ENCODE measurements at places on chromosomes 16 and 17. TPM values are rescaled to one million over a fixed set of nuclear protein-coding genes. Genes with fewer than 3 reads are reported as not detected.

The ICAM2 gene
- total RNA-seq = 41.9 TPM

The KCTD11 gene
- total RNA-seq = 0.47 TPM

The QRICH2 gene
- total RNA-seq = 0.52 TPM

The PLA2G10 gene
- total RNA-seq = not detected

- DNase-seq = no peak
Measured at GRCh38 chr17:7803981-7804380, 30.0 kb upstream of the KDM6B start.

DNA sequence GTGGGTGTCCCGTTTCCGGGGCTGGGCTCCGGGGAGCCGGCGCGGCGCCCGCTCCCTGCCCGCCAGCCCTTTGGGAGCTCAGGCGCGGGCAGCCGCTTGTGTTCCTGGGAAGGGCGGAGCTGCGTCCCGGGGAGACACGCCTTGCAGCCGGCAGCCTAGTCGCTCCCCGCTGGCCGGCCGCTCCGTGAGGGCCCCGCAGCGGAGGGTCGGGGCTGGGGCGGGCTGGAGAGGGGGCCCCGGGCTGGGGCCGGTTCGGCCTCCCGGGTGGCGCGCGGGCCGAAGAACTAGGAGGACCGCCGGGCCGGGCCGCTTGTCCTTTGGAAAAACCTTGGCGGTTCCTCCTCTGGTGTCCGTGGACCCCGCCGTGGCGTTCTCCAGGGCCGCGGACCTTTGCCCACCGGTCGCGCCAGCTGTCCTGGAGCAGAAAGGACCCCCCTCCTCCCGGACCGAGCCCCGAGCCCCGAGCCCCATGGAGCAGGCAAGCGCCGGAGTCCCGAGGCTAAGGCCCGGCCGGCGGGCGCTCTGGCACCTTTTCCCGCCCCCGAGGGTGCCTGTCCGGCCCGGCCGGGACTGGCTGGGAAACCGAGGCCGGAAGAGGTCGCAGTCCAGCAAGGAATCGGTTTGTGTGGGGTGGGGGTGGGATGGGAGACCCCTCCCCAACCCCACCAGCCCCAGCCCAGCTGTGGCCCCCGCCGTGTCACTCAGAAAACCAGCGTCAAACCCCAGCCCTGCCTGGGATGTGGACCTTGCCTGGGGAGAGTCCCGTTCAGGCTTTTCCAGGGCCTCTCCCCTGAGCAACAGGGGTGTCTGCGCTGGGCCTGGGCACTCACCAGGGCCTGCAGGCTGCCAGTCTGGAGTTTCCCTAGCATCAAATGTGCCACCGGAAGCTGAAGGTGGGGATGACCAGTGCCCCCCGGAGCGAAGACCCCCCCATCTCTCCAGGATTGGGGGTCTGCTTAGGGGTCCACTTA lies 6.8 kb upstream of the TBC1D3B start:
- DNase-seq = no peak

DNA sequence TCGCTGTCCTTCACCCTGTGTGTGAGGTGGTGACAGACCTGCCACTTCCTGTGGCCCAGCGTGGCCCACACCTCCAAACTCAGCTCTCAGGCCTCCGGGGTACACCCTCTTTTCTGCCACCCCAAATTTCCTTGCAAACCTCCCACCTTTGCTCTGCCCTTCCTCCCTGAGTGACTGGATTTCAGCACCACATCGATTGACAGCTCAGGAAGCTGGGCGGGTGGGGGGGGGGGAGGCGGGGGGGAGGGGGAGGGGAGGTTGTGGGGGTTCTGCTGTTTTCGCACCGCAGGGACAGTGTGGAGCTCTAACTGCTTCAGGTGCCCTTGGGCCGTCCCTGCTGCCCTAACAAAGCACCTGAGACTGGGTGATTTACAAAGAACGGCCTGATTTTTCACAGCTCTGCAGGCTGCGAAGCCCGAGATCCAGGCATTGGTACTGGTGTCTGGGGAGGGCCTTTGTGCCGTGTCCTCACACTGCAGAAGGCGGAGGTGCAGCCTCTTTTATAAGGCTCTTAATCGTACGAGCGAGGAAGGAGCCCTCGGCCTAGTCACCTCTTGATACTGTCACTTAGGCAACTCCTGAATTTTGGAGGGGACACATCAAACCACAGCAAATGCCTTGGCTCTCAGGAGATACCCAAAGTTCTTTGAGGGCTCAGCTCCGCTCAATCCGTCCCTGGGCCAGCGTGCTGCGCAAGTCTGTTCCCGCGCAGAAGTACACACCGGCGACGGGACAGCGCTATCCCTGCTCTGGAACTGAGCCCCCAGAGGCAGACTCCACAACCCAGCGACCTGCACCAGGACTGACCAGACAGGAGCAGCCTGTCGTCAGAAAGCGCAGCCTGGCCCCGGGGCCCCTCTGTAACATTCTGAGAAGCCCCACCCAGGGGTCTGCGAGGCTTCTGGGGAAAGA lies 3.6 kb downstream of the NDUFAF8 start:
- no peak for DNase-seq

DNA sequence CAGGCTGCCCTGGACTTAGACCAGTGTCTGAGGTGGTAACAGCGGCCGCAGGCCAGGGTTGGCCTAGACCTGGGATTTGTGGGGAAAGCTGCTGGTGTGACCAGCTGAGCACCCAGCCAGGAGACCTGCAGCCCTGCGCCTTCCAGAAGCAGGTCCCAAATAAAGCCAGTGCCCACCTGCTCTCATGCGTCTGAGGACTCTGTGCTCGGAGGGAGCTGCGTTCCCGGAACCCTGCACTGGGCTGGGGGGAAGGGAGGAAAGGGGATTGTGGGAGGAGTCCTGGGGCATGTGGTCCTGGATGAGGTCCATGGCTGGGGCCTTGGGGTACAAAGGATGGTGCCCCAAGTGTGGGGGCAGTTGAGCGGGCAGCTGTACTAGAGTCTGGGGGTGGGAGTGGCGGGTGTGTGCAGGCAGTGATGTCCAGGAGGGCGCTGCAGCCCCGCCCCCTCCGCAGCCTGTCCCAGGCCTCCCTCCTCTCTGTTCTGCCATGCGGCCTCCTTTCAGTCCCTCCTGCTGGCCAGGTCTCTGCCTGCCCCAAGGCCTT lies 1.8 kb upstream of the NECAB2 start:
- DNase-seq = no peak

DNA sequence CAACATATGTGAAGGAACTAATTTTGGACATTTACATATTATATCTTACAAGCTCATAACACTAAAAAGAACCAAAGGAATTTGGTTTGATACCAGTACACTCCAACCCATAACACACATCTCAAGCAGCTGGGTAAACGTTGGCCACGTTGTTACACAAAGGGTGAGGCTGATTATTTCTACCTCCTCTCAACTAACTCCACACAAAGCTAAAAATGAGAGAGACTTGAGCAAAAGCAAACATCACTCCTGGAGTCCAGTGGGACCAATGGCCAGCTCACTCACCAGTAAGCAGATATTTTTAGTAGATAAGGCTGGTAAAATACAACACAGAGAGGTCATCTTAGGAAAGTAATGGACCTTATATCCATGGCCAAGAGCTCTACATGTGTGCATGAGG lies 207.6 kb downstream of the MRTFB start:
- no peak for DNase-seq

GRCh38 chr17:50397919-50398285 lies 579 bp upstream of the LRRC59 start:
- DNase-seq = no peak

Measured in activated naive CD4-positive, alpha-beta T cell treated with anti-CD3 and anti-CD28 coated beads for 36 hours (primary cell).